ENCODE measurements at places on chromosomes 5 and 9.

DNA sequence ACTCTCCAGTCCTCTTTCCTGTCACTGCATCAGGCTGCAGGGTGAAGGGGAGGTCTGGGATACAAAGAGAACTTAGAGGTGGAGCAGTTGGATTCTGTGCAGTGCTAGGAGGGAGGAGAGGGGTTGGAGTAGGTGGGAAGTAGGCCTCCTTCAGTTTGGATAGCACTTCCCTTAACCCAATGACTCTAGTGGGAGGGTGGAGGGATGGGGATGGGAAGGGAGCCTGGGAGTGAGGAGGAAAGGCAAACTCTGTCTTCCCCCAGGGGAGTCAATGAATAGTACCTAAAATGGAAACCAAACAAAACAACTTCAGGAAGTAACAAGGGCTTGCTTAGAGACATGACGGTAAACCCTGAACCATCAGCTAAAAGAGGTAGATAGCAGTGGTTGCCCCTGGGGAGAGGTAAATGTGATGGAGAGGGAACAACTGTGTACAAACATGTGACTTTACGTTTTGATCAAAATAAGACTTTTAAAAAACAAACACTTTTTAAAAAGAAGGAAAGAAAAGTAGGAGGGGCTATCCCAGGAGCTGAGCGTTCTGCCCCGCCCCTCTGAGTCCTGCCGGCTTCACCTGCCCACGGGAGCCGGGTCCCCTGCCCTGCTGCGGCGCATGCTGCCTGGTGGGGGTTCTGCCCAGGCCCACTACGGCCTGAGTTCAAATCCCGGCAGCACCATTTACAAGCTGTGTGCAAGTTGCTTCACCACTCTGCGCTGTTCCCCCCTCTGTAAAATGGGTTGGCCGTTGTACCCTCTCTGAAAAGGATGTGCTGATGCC is 30.9 kb downstream of the GSN start:
- DNase-seq = no peak

DNA sequence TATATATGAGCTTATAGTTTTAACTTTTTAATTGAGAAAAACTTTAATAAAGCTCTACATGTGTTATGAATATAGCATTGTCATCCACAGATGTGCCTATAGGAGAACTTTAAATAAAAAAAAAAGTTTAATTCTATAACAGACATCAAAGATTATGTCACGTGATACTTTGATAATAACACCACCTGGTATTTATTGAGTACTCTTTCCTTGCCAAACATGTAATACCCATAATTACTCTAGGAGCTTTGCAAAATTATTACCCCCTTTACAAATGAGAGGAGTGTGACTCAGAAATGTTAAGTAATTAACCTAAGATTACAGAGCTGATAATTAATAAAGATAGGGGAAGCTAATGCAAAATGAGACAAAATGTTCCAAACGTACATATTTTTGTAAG is 43.0 kb downstream of the ITGA2 start:
- no peak for DNase-seq

- no peak for DNase-seq
Observed at GRCh38 chr9:22529426-22530199, 83.0 kb downstream of the DMRTA1 start.

DNA sequence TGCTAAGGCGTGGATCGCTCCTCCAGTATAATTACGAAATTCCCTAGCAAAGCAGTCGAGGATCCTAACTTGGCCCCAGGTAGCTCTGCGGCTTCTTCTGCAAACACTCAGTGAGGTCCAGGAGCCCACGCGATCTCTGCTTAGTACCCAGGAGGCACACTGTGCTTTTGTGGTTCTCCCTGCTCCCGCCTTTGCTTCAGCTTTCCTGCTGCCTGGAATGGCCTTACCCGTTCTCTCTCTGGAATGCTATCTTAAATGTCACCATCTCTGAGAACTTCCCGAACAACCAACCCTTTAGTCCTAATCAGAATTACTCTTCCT is 639 bp downstream of the INVS start:
- no peak for DNase-seq

- no peak for DNase-seq
Observed at GRCh38 chr5:88396000-88396535, 127.4 kb upstream of the TMEM161B start.

DNA sequence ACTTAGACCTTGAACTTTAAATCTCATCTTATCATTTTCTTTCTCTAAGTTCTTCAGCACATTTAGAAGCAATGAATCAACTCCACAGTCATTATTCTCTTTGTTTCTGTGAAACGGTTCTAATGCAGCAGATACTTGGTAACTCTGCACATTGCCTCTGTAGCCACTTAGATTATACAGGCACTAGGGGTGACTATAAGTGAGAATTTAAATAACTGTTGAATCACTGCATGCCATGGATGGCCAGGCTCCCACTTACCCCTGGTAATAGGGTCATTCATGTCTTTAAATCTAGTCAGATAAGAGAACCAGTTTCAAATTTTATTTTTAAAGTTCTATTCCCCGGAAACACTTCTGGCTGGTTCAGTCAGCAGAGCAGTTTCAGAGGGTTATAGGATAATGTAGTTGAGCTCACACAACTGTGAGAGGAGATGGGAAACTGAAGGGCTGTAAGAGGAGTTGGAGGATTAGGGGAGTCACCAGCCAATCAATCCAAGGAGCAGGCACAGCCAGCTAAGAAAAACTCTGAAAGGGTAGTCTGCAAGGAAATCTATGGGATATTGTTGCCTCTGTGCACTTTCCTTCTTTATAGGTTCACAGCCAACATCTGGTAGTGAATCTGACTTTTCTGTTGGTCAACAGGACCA is 4.2 kb upstream of the MINAR2 start:
- DNase-seq = no peak

GRCh38 chr5:170631466-170632195 is 127.8 kb downstream of the KCNIP1 start:
- no peak for DNase-seq

DNA sequence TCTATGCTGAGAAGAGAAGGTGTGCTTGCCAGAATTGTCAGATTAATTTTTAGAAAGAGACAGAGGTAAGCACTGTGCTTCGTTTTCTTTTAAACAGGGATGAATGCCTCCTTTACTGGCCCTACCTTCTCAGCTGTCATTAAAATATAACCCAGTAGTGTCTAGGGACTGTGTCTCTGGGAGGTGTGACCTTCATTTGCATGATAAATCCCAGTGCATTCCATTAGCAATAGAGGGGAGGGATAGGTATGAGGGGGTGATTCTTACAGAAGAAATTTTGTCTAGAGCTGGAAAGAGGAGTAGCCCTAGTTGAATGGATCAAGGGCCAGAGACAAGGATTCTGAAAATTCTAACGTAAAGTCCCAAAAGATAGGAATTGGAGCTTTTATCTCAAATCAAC is 351.5 kb downstream of the BNC2 start:
- no peak for DNase-seq

- no peak for DNase-seq
Observed at GRCh38 chr9:37040508-37041127, 6.5 kb upstream of the PAX5 start.

DNA sequence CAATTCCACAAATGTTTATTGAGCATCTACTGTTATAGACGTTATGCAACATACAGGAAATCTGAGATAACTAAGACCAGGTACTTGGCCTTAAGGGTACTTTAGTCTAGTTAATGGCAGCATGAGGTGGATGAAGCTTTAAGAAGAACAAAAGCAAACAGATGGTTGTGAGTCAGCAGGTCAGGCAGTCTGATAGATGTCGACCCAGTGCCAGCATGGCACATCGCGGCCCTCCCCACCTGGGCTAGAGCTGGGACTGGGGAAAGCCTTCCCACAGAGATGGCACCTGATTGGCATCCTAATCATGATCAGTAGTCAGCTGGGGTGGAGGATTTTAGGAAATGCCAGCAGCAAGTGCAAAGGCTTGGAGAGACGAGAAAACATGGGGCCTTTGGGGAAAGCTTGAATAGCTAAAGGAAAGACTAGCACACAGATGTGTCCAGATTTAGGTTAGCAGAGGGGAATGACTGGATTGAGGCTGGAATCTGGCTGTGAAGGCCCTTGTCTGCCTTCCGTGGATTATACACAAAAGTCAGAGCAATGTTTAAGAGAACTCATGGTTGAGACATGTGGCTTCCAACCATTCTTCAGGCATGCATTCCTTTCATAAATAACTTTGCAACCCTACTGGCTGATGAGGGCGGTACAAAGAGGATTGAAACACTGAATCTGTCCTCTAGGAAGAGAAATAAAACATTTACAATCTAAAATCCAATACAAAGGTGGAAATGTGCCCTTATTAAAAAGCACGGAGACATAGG is 395.4 kb upstream of the WWC1 start:
- DNase-seq = no peak

DNA sequence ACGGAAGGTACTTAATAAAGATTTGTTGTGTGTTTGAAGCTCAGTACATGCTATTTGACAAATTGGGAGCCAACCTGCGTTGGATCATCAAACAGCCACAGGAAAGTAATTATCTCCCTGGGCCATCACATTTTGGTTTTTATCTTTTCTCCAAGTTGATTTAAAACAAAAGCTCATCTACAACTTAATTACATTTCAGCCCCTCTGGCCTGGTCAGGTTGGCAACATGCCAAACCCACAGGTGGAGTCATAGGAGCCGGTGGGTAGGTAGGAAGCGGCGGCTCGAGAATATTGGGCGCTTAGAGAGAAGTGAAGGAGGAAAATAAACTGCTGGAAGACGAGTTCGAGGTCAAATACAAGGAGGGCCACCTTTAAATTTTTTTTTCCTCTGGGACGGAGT is 64.9 kb upstream of the FANCC start:
- DNase-seq = no peak

- no peak for DNase-seq
Observed at GRCh38 chr5:20611620-20612019, 623.6 kb upstream of the CDH18 start.

All from central memory CD4-positive, alpha-beta T cell (primary cell).